ENCODE measurements at places on chromosomes 16 and 17. TPM values are rescaled to one million over a fixed set of nuclear protein-coding genes. Genes with fewer than 3 reads are reported as not detected.

The KCNH4 gene
- 0.01 TPM for polyA plus RNA-seq

The SAMD14 gene
- polyA plus RNA-seq, result 5.3 TPM

The SLFN13 gene
- 3.1 TPM for polyA plus RNA-seq

DNA sequence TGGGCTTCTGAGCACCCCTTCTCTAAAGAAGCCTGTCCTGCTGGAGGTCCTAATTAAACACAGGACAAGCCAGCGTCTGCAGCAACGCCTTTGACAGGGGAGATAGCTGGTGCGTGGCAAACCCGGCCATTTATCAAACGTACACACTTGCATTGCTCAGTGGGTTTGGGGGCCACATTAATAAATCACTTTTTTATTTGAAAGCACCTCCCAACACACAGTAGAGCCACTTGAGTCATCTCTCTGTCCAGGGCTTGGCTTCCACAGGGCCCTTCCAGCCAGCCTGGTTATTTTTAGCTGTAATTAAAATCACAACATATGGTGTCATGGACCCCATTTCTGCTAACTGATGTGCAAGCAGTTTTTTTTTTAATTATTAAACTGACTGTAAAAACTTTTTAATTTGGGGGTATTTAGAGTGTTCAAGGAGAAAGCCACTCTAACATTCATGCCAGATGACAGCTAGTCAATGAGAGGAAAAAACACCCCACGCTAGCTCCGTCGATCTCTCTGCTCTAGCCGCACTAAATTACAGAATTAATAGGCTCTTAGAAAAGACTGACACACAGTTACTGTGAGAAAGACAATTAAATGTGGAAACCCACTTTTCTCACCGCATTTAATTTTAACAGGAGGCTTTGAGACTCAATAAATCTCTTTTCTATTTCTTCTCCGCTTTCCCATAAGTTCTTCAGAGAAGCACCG lies 201.0 kb upstream of the WSCD1 start:
- DNase-seq, result no peak

GRCh38 chr17:39212195-39212810 lies 12.2 kb downstream of the RPL19 start:
- no peak for DNase-seq

The TBX6 gene
- polyA plus RNA-seq, result not detected

DNA sequence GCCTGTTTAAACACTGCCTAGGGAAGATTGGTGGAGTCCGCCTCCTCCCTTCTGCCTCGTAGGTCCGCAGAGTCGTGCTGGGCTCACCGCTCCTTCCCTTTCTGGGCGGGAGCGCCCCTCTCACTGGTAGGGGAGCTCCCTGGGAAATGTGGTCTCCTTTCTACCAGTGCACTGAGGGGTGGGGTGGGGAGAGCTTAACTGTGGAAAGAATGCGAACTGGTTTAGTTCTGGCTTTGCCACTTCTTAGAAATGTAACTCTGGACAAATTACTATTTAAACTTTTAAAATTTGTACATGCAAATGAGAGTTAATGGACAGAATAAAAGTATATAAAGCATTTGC lies 105.7 kb downstream of the RPTOR start:
- DNase-seq, result no peak

The MT3 gene
- not detected for polyA plus RNA-seq

The ASIC2 gene
- polyA plus RNA-seq, result 0.19 TPM

DNA sequence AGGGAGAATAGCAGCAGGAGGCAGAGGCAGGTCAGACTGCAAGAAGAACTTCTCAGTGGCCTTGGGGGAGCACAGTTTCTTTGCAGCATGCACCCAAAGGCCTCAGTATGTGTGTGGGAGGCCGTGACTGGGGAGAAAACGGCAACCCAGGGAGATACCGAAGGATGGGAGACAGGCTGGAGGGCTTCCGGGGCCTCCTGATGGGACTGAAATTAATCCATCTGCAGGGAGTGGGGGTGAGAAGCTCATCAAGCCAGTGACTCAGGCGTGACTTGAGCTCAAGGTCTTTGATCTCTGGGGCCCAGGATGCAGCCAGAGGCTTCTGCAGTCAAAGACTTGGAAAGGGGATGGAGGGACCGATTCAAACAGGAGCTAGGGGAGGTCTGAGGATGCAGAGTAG lies 5.1 kb upstream of the C17orf113 start:
- DNase-seq, result no peak

DNA sequence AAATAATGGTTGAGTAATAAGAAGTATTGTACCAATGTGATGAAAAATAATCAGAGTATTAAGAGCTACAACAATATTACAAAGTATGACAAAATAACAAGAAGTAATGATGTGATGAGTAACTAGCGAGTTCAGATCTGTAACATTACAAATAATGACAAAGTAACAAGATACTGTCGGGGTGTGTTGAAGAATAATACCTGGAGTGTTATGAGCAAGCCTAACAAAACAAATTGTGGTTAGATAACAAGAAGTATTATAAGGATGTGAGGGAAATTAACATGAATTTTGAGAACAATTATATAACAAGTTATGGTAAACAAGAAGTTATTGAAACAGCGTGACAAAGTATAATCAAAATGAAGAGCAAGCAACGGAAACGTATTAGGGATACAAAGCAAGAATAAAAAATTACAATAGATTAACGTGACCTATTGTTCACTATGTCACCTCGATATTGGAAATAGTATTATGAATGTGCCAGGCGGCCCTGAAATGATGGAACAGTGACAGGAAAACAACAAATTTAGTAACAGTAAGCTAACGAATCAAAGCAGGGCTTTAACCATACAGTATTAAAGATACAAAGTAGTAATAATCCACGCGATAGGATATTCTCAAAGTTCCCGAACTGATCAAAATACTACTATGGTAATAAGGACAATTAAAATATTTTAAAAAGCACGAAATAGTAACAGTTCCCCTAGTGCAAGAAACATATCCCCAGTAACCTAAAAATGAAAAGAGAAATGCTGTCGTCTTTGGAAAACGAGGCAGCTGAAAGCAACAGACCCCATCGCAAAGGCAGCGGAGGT lies 1.6 kb downstream of the TBX4 start:
- no peak for DNase-seq

DNA sequence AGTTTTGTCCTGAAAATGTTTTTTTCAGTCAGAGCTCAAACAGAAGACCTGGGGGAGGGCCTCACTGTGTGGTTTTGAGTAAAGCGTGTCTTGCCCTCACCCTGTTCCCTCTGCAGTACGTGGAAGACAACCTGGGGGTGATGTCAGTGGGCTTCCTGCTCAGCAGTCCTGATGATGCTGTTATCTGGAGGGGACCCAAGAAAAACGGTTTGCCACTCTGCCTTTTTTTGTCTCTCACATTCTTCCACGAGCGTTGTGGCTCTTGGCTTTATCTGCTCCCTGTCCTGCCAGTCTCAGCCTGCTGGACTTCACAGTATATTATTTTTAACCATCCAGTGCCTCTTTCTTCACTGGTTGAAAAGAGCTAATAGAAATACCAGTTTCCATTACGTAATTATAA lies 12.9 kb downstream of the NUBP1 start:
- no peak for DNase-seq

DNA sequence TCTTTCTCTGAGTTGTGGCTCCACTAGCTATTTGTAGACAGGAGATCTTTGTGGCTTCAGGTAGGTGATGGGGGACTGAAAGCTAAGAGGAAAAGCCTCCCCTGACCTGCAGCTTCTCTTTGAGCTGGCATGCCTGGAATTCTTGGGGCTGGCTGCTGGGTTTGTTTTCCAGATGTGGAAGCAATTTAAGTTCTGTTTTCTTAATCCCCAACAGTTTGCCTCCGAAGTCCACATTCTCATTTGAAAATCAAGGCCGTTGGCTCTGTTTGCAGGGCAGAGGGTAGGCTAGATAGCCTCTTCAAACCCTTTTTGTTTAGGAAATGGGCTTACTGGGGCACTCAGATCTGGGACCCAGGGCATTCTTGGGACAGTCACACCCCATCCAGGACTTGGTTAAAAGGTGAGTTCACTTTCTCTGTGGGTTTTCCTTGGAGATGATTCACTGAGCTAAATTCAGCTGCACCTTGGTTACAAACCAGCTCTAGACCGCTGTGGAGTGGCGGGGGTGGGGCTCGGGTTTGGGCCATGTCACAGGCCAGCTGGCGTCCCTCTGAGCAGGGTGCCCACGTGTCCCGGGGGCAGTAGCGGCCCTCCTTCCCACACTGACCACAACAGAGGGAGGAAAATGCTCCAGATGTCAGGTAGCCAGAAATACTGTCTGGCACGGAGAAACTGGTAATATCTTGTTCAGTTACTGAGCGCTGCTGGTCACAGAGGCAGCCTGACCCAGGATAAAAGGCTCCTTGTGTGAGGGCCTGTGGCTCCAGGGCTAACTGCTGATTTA lies 108.5 kb downstream of the RAB11FIP4 start:
- DNase-seq, result no peak

The UTS2R gene
- polyA plus RNA-seq, result not detected

- DNase-seq, result no peak
Observed at GRCh38 chr16:66874079-66874775, 6.1 kb upstream of the PDP2 start.

GRCh38 chr17:74454197-74455024 lies 12.0 kb upstream of the CD300A start:
- peak; percentile 4 for DNase-seq

The ACE gene
- 1.1 TPM for polyA plus RNA-seq

GRCh38 chr16:67873435-67874370 lies 851 bp downstream of the EDC4 start:
- no peak for DNase-seq

The OR1A1 gene
- not detected for polyA plus RNA-seq

- DNase-seq, result no peak
Observed at GRCh38 chr17:28871056-28871579, 16.3 kb downstream of the ERAL1 start.

- no peak for DNase-seq
Observed at GRCh38 chr16:23380501-23380951, 72.5 kb downstream of the COG7 start.

The ZNF48 gene
- 5.3 TPM for polyA plus RNA-seq

- no peak for DNase-seq
Observed at GRCh38 chr17:14755002-14755401, 454.1 kb downstream of the HS3ST3B1 start.

DNA sequence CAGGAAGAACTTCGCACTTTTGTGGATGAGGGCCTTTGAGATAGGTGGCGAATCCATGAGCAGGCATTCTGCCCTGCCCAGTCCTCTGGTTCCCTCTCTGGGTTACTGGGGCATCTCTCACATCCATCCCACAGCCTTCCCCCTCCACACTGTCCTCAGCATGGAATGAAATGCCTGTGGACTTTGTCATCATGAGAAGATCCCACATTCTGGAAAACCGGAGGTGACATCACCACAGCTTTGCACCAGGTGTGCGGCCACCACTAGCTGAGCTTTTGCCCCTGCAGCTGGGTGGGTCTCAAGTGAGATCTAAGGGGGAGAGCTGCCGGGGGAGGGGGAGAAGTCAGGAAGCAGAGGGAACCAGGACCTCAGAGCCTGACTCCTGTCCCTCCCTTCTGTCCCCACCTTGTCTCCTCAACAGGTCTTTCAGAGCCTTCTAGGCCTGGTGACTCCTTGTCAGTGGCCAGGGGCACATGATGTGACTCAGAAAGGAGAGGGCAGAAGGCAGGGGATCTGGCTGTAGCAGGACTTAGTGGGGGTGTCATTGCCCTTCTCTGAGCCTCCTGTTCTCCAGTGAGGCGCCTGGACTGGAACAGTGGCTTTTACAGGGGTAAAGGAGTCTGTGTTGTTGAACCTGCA lies 40.0 kb upstream of the DLX4 start:
- no peak for DNase-seq

DNA sequence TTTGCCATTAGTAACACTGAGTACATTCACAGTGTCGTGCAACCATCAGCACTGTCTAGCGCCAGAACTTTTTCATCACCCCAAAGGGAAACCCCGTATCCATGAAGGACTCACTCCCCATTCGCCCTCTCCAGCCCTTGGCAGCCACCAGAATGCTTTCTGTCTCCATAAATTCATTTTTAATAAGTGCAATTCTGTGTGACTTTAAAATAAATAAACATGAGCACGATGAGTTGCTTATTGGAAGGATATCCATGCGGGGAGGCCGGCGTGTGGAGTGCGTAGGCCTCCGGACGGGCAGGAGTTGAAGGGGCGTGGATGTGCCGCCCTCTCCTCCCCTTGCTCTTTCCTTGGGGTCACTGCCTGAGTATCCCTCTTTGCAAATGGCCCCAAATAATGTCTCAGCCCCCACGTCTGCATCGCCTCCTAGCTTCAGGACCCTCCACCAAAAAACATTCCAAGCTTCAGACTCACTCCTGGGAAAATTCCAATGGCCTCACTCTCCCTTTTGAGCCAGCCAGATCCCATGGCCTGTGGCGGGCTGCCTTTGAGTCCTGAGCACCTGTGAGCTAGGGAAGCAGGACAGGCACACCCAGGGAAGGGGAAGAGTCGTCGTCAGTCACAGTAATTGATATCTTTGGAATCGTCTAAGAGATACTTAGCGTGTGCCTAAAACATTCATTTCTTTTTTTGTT lies 306.3 kb downstream of the SEC14L1 start:
- no peak for DNase-seq

DNA sequence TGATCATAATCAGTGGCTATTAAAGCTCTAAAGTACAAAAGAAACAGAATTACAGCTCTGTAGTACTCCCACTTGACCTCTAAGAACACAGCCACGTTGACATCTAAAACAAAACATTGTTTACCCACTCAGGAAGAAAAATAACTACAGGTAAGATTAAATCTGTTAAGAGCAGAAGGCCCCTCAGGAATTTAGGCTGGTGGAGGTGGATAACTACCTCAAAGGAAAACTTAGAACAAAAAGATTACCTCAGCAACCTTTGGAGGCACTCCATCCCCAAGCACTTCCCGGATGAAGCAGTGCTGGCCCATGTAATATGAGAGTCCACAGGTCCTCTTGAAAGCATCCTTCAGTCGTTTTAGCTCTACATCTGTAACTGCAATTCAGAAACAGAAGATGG lies 46.7 kb downstream of the USP32 start:
- no peak for DNase-seq

DNA sequence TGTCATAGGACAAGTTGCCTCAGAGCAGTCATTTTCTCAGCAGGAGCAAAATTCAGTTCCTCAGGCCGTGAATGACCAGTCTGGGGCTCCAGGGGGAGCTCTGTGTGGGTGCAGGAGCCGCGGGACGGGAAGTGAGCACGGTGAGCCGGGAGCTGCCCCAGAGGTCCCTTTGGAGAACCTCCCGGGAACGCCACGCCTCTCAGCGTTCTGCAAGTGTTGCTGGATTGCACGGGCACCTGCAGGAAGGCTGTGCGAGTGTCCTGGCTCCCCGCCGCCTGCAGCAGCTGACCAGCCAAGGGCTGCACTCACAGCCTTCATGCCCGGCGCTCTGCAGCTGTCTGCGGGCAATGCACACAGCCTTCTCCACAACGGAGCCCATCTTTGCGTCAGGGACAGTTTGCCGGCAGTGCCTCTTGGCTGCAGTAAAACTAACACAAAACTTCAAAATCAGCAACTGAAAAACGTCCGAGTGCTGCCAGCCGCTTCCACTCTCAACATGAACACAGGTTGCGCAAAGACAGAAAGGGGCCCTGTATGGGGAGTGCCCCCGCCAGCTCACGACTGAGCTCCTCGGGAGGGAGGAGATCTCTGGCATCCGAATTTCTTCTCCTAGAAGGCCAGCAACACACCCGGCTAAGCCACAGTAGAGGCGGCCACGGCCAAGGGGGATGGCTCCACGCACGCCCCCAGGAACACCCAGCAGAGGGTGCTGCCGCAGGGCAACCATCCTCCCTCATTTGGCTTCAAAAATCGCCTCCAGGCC lies 16.0 kb downstream of the NDUFAF8 start:
- peak; percentile 54 for DNase-seq

The FAM20A gene
- polyA plus RNA-seq, result not detected

Measured in AG04450 (cell line).